ENCODE measurements at places on chromosomes 6 and 20.
A peak's percentile ranks its signal among the peaks of the same experiment; 100 is the strongest.

GRCh38 chr20:32509639-32510066 lies 75.5 kb downstream of the NOL4L start:
- DNase-seq, result peak; percentile 27

- DNase-seq, result no peak
Observed at GRCh38 chr6:33631971-33632557, 10.9 kb downstream of the ITPR3 start.

DNA sequence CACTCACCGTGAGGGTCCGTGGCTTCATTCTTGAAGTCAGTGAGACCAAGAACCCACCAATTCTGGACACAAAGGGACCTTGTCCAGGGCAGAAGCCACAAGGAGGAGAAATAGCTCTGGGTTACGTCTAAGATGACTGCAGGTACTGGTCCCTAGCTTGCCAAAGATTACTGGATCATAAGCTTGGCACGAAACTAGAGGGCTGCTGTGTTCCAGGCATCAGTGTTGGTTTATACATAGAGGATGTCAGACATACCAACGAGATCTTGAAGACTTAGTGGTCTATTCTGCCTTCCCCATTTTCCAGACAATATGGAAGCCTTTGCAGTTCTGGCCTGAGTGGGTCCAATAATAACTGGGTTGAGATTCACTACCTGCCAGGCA lies 175.7 kb downstream of the TBX18 start:
- no peak for DNase-seq

DNA sequence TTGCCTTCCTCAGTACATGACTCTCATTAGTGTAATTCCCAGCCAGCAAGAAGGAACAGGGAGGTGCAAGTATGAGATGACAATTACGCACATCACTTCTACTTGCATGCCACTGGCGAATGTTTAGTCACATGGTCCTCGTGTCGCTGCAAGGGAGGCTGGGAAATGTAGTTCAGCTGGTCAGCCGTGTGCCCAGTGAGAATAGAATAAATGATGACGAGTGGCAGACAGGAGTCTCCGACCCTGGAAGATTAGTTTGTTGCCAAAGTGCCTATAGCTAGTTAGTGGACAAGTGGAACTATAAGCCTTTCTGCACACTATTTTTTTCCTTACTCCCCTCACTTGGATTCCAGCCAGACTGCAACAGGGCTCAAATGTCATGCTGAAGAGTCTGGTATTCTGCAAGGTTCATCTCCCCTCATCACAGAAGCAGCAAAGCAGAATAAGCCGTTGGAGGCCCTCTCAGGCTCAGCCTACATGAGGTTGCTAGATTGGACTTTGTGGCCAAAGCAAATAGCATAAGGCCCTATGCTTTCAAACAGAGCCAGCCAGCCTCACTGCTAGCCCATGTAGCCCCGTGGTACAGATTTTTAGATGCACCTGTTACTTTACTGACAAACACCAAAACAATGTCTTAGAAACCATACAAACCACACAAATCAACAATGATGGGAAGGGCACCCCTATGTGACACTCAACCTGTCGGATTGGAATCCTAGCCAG lies 9.7 kb downstream of the LINC00237 start:
- DNase-seq, result peak; percentile 8

DNA sequence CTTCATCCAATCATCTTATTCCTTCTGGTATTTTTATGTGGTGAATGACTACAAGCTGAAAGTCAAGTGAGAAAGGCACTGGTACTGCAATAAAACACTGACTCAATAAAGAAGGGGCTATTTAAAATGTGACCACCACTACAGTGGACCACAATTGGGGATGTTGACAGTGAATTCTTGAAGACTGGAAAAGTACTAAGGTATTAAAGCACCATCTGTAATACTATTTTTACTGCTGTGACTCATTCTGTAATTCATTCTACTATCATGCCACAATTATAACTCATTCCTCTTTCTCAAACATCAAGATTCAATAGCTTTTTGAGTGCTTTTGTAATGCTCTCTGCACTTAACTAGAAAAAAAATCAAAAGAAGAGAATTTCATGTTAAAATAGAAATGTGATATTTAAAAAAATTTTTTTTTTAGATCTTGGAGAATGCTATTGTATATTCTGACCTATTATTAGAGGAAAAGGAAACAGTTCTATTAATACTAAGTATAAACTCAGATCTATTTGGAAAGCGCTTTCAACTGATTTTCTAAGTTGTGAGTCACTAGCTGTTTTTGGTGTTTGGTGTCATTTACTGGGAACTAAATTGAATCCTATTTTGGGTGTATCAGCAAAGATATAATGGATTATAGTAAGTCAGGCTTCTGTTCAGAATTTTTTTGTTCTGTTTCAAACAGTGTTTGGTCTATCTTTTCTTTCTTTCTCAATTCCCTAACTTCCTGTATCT lies 104.7 kb upstream of the TMEM170B start:
- DNase-seq, result peak; percentile 82

GRCh38 chr6:33082702-33083101 lies 6.9 kb downstream of the HLA-DPB1 start:
- peak; percentile 9 for DNase-seq

DNA sequence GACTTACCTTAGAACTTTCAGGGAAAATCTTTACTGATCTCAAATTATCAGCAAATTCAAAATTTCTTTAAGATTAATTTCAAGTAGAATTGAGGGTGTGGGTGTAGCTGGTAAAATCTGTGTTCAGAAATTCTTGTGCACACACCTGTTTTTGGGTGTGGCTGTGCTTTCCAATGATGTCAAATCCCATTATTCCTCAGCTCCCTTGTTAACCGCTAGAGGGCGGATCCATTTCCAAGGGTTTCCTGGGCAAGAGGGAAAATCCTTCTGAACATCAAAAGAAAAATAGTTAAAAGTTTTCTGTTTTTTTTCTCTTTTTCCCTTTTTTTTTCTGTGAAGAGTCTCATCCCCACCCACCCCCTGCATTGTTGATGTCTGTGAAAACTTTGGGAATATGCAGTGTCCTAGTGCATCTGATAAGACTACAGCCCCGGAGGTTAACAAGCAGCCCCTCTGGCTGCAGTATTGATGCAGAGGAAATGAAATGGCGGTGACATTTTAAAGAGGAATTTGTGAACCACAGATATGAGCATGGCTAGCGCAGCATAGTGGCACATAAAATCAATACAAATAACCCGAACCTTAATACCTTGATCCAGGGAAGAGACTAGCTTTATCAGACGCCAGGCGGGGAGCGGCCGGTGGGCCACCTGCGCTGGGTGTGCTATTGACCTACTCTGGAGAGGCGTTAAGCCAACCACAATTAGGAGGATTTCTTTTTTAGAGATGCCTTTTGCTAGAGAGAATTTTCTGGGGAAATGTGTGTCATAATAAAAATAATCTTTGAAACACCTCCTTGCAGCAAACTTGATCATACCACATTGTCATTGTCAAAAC lies 130.9 kb downstream of the FOXA2 start:
- peak; percentile 5 for DNase-seq

All from iris pigment epithelial cell (primary cell).